ENCODE measurements at places on chromosomes 4 and X. TPM values are rescaled to one million over a fixed set of nuclear protein-coding genes. Genes with fewer than 3 reads are reported as not detected.

GRCh38 chr4:80016506-80016905 lies 56.5 kb downstream of the ANTXR2 start:
- no peak for DNase-seq

GRCh38 chrX:136783159-136783558 lies 2.4 kb upstream of the ARHGEF6 start:
- no peak for DNase-seq

The STOX2 gene
- total RNA-seq: 3.3 TPM

The FAM193A gene
- 30.8 TPM for total RNA-seq

- peak; percentile 14 for DNase-seq
Measured at GRCh38 chr4:8838961-8839431, 32.6 kb downstream of the HMX1 start.

DNA sequence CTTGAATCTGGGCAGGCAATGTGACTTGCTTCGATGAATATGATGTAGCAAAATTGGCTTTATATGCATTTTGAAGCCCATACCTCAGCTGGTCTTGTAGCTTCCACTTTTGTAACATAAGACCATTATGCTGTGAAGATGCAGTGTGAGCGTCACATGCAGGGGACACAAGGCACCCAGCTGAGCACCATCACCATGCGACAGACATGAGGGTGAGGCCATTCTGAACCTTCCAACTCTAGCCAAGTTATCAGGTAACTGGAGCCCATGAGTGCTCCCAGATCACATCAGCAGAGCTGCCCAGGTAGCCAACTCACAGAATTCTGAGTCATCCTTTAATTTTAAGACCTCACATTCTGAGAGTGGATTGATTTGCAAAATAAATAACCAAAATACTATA lies 705.9 kb downstream of the FSTL5 start:
- no peak for DNase-seq

DNA sequence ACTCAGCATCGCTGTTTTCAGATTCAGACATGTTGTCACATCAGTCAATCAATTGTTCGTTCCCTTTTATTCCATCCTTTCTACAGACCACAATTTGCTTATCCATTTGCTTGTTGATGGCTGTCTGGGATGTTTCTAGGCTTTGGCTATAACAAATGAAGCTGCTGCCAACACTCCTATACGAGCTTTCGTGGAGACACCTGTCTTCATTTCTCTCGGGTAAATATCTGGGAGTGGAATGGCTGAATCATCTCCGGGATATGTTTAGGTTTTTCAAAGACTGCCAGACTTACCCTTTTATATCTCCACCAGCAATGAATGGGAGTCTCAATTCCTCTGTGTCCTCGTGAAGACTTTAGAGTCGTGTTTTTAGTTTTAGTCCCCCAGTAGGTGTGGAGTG lies 118.9 kb downstream of the SORCS2 start:
- no peak for DNase-seq

- no peak for DNase-seq
Measured at GRCh38 chrX:10103023-10103422, 53.8 kb upstream of the CLCN4 start.

Data from adrenal gland (tissue), 19 donors.